ENCODE measurements at places on chromosomes 11 and 22.
A peak's percentile ranks its signal among the peaks of the same experiment; 100 is the strongest.

GRCh38 chr11:88555829-88556202 is 218.3 kb upstream of the CTSC start:
- no peak for DNase-seq

DNA sequence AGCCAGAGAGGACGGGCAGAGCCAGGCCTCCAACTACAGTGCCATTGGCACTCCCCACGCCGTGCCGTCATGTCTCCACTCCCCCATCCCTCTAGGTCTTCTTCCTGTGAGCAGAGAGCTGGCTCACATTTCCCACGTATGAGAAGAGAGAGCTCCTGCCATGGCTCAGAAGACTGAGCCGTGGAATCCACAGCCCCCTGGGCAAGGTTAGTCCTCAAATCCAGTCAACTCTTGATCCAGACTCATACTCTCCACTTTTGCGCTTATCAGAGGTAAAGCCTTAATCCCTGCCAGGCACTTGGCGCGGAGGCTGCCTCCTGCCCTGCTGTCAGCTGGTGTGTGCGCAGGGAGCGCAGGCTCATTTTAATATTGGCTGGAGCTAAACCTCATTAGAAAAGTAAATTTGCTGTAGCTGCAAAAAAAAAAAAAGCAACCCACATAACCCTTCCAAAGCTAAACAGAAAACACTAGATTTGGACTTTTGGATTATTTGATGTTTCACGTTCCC is 4.7 kb downstream of the B3GAT1 start:
- no peak for DNase-seq

DNA sequence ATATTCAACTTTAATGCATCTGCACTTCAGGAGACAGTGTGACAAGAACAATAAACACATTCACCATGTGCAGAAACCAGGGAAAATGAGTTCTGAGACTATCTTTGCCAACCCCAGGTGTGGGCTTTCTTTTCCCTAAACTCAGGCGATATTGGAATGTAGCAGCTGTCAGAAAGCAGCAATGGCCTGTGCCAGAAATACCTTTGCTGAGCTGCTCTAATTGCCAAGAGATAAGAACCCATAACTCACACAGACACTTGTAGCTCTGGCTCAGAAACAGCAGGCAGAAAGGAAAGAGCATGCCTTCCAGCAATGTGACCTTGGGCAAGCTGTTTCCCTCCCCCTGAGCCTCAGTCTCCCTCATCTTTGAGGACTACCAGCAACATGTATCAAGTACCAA is 77.6 kb downstream of the PLEKHA7 start:
- no peak for DNase-seq

GRCh38 chr22:44329179-44329796 is 16.5 kb upstream of the SHISAL1 start:
- DNase-seq = no peak

DNA sequence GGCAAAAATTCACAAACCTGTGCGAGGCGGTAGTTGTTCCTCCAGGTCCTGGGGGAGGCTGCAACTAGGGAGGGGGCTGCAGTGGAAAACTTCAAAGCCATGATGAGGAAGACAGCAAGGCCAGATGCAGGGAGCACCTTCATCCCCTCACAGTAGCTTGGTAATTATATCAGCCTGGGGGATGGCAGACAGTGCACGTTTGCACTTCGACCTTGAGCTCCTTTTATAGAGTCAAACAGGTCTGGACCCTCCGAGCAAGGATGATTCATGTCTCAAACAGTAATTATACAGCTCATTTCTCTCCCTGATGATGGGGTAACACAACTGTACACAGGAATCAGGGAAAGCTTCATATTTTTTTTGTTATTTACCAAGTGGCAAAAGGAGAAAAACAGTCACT is at the start of gene MMP20:
TSS of gene MMP20 (minus strand) at position 156 of the 400 bp plus-strand sequence. CDS start at position 143, 13 bp downstream.
- DNase-seq = no peak

GRCh38 chr11:106133529-106133928 is 56.1 kb downstream of the AASDHPPT start:
- DNase-seq = no peak

- DNase-seq = no peak
Observed at GRCh38 chr11:40168414-40168813, 1291.0 kb downstream of the LRRC4C start.

GRCh38 chr11:75233754-75234172 is 6.8 kb upstream of the TPBGL start:
- DNase-seq = no peak

DNA sequence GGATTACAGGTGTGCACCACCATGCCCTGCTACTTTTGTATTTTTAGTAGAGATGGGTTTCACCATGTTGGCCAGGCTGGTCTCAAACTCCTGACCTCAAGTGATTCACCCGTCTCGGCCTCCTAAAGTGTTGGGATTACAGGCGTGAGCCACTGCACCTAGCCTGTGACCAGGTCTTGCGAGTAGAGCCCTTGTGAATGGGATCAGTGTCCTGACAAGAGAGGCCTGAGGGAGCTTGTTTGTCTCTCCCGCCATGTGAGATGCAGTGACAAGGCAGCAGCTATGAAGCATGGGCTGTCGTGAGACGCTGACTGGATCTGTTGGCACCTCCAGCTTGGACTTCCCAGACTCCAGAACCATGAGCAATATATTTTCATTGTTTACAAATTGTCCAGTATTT is 69.3 kb downstream of the LRRC32 start:
- no peak for DNase-seq

DNA sequence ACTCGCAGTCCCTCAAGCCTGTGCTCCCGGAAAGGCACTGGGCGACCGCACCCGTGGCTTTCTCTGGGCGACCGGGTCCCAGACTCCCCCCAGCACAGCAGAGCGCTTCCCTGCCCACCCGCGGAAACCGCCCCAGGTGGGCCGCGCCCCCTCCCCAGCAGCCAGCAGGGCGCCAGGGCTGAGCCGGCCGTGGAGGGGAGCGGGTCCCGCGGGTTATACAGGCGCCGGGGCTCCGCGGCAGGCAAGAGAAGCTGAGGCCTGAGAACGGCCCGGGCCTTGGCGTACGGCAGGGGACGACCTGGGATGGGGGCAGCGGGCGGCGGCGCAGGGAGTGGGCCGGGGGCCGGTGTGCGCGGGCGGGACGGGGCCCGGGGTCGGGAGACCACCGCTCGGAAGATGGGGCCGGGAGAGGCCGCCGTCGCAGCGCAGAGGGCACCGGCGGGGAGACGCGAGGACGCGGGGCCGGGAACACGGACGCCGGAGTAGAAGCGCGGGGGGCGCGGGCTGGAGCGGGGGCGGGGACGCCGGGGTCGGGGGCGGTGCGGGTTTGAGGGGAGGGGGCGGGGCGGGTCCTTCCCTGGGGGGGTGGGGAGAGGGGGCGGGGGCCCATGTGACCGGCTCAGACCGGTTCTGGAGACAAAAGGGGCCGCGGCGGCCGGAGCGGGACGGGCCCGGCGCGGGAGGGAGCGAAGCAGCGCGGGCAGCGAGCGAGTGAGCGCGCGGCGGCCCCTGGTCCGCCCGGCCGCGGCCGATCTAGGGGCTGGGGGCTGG is at the start of gene MDK:
TSS of gene MDK (plus strand) at position 622 of the 771 bp plus-strand sequence. CDS start 389 bp downstream, outside the sequence.
- no peak for DNase-seq

- no peak for DNase-seq
Observed at GRCh38 chr11:7892059-7892699, 38.9 kb downstream of the OR10A6 start.

DNA sequence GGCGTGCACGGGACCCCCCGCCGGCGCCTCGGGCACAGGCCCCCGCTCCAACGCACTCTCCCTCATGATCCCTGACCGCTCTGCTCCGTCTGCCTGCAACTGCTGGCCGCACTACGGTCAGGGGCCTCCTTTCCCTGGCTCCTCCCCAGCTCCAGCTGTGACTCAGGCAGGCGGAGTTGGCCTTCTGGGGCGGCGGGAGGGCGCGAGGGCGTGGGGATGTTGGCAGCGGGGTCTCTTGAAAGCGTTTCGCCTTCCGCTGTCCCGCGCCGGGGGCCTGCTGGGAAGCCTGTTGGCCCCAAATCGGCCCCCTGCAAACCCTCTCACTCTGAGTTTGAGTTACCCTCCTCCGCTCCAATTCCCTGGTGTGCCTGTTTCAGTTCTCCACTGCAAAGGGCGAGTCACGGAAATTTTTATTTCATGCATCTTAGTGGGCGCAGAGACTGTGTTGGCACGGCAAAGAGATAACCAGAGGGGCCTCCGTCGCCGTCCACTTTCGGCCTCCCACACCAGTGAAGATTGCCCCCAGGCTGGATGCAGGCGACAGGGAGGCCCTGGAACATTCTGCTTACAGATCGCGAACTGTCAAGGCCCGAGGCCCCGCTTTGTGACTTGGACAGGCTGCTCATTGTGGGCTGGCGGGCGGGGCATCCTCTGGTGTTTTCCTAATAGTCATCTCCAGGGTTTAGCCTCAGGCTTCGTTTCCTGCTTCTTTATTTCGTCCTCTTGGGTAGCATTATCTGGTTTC is at the start of gene CAVIN3:
TSS of gene CAVIN3 (minus strand) at position 91 of the 745 bp plus-strand sequence. CDS start at position 66, 25 bp downstream.
- DNase-seq = no peak

- DNase-seq = no peak
Observed at GRCh38 chr22:43826142-43827002, 14.3 kb upstream of the EFCAB6 start.

DNA sequence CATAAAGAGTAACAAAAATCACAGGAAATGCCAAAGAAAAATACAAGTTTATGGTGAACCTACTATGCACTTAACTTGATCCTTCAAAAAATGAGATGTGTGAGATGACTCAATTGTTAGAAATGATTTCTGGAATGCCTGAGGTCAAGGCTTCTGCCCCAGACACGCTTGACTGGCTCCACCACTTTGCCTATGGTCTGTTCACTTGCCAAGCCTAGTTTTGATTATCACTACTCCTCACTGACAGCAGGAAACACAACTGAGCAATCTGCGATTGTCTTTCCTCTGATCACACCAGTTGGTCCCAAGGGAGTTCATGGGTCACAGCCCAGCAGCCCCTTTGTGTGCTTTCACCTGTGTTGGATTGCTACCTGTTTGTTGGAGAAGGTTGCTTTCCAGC is 20.6 kb upstream of the PRDM10 start:
- DNase-seq = no peak

DNA sequence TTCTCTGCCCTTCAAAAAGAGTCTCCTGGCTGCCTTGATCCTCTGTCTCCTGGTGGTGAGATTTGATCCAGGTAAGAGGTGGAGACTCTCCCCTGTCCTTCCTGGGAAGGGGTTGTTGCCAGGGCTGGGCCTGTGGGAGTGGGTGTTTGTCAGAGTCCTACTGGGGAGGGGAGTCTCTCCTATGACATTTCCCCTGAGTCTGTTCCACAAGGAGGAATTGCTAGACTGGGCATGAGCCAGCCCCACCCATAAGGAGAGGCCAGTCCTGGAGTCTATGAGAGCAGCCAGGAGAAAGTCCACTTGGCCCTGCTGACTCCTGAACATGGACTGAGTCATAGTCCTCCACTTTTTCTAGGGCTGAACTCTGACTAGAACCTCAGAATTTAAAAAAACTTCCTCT is 7.4 kb downstream of the PEX26 start:
- no peak for DNase-seq

- no peak for DNase-seq
Observed at GRCh38 chr11:46808799-46809431, 37.2 kb downstream of the CKAP5 start.

DNA sequence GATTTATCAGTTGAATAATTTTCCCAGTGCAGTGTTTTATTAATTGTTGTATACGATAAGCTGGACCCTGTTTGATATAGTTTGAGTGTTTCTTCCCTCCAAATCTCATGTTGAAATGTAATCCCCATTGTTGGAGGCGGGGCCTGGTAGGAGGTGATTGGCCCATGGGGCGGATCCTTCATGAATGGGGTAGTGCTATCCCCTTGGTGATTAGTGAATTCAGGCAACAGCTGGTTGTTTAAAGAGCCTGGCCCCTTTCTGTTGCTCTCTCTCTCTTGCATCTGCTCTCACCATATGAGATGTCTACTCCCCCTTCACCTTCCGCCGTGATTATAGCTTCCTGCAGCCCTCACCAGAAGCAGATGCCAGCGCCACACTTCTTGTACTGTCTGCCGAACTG is 1.5 kb downstream of the OR5A1 start:
- DNase-seq = no peak

DNA sequence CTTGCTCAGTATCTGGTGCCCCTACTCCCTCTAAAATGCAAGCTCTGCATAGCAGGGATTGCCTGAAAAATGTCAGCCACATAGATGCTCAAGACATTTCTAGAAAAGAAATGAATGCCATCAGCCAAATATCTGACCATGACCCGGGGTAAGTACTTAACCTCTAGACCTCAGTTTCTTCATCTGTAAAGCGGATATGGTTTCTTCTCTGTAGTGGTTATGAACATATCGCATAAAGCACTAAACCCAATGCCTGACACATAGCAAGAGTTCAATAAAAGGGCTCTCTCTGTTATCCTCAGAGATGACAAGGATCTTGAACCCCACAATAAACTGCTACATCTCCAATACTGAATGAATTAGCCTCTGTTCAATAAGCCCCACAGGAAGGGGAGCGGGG is 122.6 kb downstream of the ABTB2 start:
- no peak for DNase-seq

- no peak for DNase-seq
Observed at GRCh38 chr11:88280673-88281316, 56.7 kb downstream of the CTSC start.

GRCh38 chr11:122633219-122633829 is 22.2 kb upstream of the UBASH3B start:
- no peak for DNase-seq

- no peak for DNase-seq
Observed at GRCh38 chr11:57637626-57638004, 12.1 kb downstream of the YPEL4 start.

DNA sequence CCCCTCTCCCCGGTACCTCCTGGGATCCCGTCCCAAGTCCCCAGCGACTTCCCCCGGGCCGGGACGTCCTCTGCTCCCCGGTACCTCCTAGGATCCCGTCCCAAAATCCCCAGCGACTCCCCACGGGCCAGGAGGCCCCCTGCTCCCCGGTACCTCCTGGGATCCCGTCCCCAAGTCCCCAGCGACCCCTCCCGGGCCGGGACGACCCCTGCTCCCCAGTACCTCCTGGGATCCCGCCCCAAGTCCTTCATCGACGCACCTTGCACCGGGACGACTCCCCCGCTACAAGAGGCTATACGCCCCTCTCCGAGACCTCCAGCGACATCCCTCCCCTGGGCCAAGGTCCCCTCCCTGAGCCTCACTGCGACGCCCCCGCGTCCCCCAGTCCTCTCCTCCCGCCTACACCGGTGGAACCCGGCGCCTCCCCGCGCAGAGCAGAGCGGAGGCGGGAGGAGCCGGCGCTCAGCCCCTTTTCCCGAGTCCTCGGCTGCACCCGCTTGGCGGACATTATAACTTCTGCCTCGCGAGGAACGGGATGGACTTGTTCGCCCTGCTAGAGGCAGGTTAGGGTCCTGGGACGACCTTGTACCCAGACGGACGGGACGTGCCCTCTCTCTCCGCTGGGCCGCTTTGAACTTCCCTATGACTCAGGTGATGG is 912 bp downstream of the KREMEN1 start:
- DNase-seq = no peak

- DNase-seq = no peak
Observed at GRCh38 chr11:27129686-27130085, 89.1 kb downstream of the BBOX1 start.

- no peak for DNase-seq
Observed at GRCh38 chr11:105274631-105275030, 135.1 kb upstream of the CARD18 start.

- no peak for DNase-seq
Observed at GRCh38 chr11:111059726-111060125, 185.8 kb upstream of the POU2AF2 start.

GRCh38 chr22:39215426-39216142 is 29.2 kb downstream of the PDGFB start:
- peak; percentile 19 for DNase-seq
